ENCODE measurements at places on chromosomes 6 and 20.

DNA sequence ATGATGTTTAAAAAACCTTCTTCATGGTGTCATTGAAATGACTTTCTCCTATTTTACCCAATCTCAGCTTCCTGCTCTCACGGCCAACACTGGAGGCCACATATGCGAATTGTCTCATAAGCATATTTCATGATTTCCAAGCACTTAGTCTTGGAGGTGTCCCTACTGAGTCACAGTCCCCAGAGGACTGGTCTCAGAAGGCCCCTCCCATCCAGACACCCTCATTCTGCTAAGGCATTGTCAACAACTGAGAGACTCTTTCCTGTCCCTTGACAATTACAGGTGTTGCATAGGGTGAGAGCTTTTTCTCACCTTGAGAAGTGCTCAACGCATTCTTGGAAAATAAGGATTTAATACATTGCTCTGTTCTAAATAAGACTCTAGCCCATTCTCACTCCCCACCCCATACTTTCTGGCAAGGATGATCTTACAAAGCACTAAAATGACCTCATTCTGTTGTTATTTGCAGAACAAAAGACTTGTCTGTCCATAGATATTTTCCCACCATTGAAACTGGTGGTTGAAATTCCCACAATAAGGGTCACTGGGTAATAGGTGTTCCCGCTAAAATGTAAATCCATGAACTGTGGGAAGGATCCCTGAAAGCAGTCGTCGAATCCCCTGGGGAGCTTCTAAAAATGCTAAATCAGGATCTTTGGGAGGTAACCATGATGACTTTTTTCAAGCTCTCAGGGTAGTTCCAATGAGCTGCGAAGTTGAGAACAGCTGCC lies 32.3 kb upstream of the SLC22A23 start:
- H3K36me3 ChIP-seq = no peaks in the 10 kb centered on the region
- H3K4me1 ChIP-seq = no peaks in the 10 kb centered on the region
- no peak for DNase-seq
- peaks cover 16% of the 10 kb centered on the region for H3K27me3 ChIP-seq

DNA sequence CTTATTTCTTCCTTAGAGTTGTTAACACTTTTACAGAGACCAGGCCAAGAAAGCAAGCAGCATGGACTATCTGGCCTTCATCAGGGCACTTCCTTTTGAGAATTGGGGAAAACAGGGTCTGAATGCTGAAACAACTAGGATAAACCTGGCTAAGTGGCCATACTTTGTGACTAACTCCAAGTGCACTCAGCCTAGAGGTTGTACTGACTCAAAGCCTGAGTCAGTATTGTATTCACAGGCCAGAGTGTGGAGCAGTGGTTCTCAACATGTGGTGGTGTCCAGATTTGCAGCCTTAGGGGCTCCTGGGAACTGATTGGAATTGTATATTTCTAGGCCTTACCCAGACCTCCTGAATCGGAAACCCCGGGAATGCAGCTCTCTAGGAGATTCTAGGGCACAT lies 20.1 kb downstream of the SEC23B start:
- no peaks in the 10 kb centered on the region for H3K27me3 ChIP-seq
- H3K27ac ChIP-seq = no peak overlapping the region
- no peak overlapping the region for H3K4me3 ChIP-seq
- no peaks in the 10 kb centered on the region for H3K4me1 ChIP-seq
- DNase-seq = no peak
- peaks cover 32% of the 10 kb centered on the region for H3K36me3 ChIP-seq

GRCh38 chr20:45972500-45973183 lies 639 bp upstream of the ZNF335 start:
- DNase-seq = no peak
- H3K27me3 ChIP-seq = no peaks in the 10 kb centered on the region
- peak overlapping the region; percentile 79 for H3K4me3 ChIP-seq
- H3K27ac ChIP-seq = peak overlapping the region; percentile 98

DNA sequence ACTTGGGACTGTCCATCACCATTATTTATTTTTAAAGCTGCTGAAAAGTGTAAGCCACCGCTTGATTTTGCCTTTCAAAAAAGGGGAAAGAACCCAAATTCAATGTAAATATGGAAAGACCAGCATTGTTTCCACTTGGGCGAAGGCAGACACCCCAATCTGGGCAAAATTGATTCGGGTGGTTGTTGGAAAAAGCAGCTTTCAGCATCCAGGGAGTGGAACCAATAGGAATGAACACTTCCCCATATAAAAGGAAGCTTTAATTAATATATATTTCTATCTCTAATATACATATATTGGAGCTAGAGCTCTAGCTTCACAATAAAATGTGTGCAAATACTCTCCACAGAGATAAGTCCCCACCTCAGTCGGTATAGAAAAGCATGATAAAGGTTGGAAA lies at the start of gene TFAP2D:
Gene TFAP2D (plus strand): TSS at position 301 of the 400 bp plus-strand sequence. CDS start 530 bp downstream, outside the sequence.
- H3K27me3 ChIP-seq = peaks cover 36% of the 10 kb centered on the region
- DNase-seq = no peak
- no peaks in the 10 kb centered on the region for H3K4me1 ChIP-seq
- H3K4me3 ChIP-seq = no peak within 1 kb of the TSS
- no peaks in the 10 kb centered on the region for H3K36me3 ChIP-seq

GRCh38 chr6:53344969-53345368 lies 3.8 kb downstream of the ELOVL5 start:
- peaks cover 16% of the 10 kb centered on the region for H3K4me1 ChIP-seq
- no peaks in the 10 kb centered on the region for H3K27me3 ChIP-seq
- H3K27ac ChIP-seq = no peak overlapping the region
- H3K36me3 ChIP-seq = no peaks in the 10 kb centered on the region

GRCh38 chr6:107124934-107125348 lies 9.6 kb upstream of the BEND3 start:
- H3K4me3 ChIP-seq = no peak overlapping the region
- H3K4me1 ChIP-seq = no peaks in the 10 kb centered on the region
- DNase-seq = no peak
- no peaks in the 10 kb centered on the region for H3K27me3 ChIP-seq
- H3K36me3 ChIP-seq = no peaks in the 10 kb centered on the region

GRCh38 chr20:45293041-45294002 lies 13.3 kb upstream of the RBPJL start:
- peaks cover 18% of the 10 kb centered on the region for H3K27me3 ChIP-seq
- peak; percentile 79 for DNase-seq
- H3K4me1 ChIP-seq = peaks cover 19% of the 10 kb centered on the region

- no peak overlapping the region for H3K4me3 ChIP-seq
- no peak for DNase-seq
- H3K36me3 ChIP-seq = no peaks in the 10 kb centered on the region
- H3K27ac ChIP-seq = peak overlapping the region; percentile 61
- peaks cover 21% of the 10 kb centered on the region for H3K4me1 ChIP-seq
These were observed 10.5 kb downstream of the PLN start for GRCh38 chr6:118558464-118559217.

- H3K36me3 ChIP-seq = no peaks in the 10 kb centered on the region
- DNase-seq = no peak
- no peak overlapping the region for H3K4me3 ChIP-seq
- H3K4me1 ChIP-seq = no peaks in the 10 kb centered on the region
- no peak overlapping the region for H3K27ac ChIP-seq
These were observed 1108.1 kb downstream of the GRIK2 start for GRCh38 chr6:102501615-102502014.

GRCh38 chr6:107555449-107555848 lies 65.5 kb downstream of the SOBP start:
- H3K4me3 ChIP-seq = no peak overlapping the region
- H3K4me1 ChIP-seq = no peaks in the 10 kb centered on the region
- no peaks in the 10 kb centered on the region for H3K27me3 ChIP-seq
- no peak for DNase-seq

- no peak for DNase-seq
- H3K27ac ChIP-seq = no peak overlapping the region
- H3K4me3 ChIP-seq = no peak overlapping the region
These were observed 41.5 kb upstream of the KCNQ5 start for GRCh38 chr6:72580281-72580940.

GRCh38 chr20:39874049-39874893 lies 814.8 kb downstream of the MAFB start:
- no peak overlapping the region for H3K27ac ChIP-seq
- no peaks in the 10 kb centered on the region for H3K27me3 ChIP-seq
- H3K4me1 ChIP-seq = no peaks in the 10 kb centered on the region

GRCh38 chr6:110002676-110003075 lies 24.6 kb downstream of the GPR6 start:
- no peaks in the 10 kb centered on the region for H3K36me3 ChIP-seq
- no peak overlapping the region for H3K4me3 ChIP-seq
- no peaks in the 10 kb centered on the region for H3K27me3 ChIP-seq
- H3K27ac ChIP-seq = no peak overlapping the region
- no peaks in the 10 kb centered on the region for H3K4me1 ChIP-seq
- DNase-seq = no peak

GRCh38 chr6:6659600-6660327 lies 71.2 kb downstream of the LY86 start:
- H3K36me3 ChIP-seq = no peaks in the 10 kb centered on the region
- no peak for DNase-seq
- peak overlapping the region; percentile 78 for H3K27ac ChIP-seq
- no peaks in the 10 kb centered on the region for H3K27me3 ChIP-seq
- no peak overlapping the region for H3K4me3 ChIP-seq

DNA sequence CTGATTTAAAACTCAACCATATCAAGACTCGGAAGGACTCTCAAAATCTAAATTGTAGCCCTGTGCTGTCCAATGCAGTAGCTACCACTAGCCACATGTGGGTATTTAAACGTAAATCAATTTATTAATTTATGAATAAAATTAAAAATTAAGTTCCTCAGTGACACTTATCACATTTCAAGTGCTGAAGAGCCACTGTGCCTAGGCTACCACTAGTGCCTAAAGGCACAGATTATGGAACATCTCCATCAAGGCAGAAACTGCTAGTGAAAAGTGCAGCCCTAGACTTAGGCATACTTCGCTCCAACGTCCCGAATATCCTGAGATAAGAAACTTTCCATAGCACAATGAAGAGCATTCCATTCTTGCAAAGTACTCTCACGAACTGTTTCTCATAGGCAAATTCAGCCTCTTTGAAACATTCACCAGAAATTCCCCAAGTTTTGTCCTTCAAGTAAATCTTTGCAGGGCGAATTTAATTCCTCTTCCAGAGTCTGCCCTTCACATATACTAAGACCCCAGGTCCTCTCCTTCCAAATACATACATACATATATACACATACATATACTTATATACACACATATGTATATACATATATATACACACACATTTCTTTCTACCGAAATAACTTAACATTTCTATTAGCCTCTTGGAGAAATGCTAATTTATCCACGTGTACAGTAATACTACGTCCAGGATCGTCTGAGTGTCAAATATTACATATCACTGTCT lies 1.3 kb downstream of the SUPT3H start:
- H3K4me1 ChIP-seq = peaks cover 17% of the 10 kb centered on the region
- H3K27ac ChIP-seq = peak overlapping the region; percentile 96
- H3K27me3 ChIP-seq = no peaks in the 10 kb centered on the region
- no peaks in the 10 kb centered on the region for H3K36me3 ChIP-seq
- peak overlapping the region; percentile 94 for H3K4me3 ChIP-seq
- no peak for DNase-seq

GRCh38 chr6:109323241-109323640 lies 59.0 kb downstream of the CD164 start:
- H3K36me3 ChIP-seq = no peaks in the 10 kb centered on the region
- no peak overlapping the region for H3K4me3 ChIP-seq
- no peaks in the 10 kb centered on the region for H3K27me3 ChIP-seq
- no peaks in the 10 kb centered on the region for H3K4me1 ChIP-seq

- H3K4me3 ChIP-seq = no peak overlapping the region
- H3K4me1 ChIP-seq = peaks cover 16% of the 10 kb centered on the region
- no peaks in the 10 kb centered on the region for H3K27me3 ChIP-seq
- H3K27ac ChIP-seq = no peak overlapping the region
- no peak for DNase-seq
- no peaks in the 10 kb centered on the region for H3K36me3 ChIP-seq
These were observed 1.9 kb upstream of the BMP2 start for GRCh38 chr20:6765469-6766058.

- H3K27me3 ChIP-seq = no peaks in the 10 kb centered on the region
- no peaks in the 10 kb centered on the region for H3K36me3 ChIP-seq
- H3K4me1 ChIP-seq = peaks cover 29% of the 10 kb centered on the region
- no peak overlapping the region for H3K27ac ChIP-seq
- H3K4me3 ChIP-seq = no peak overlapping the region
These were observed 200.9 kb downstream of the BACH2 start for GRCh38 chr6:90095788-90096187.

DNA sequence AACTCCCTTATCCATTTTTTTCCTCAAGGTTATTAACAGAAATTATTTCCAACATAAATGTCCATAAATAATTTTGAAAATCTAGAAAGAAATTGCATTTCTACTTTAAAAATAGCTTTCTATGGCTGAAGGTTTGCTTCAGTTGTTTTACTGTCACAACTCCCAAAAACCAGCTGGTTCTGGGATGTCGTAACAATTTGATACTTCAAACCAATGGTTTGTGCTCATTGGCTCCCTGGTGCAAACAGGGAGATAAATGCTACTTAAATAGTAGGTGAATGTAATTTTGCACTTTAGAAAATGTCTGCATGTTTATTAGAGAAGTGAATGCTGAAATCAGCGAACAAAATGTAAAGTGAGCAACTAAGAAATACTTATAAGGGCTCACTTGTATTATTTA lies 31.1 kb downstream of the LAMA2 start:
- no peaks in the 10 kb centered on the region for H3K36me3 ChIP-seq
- H3K27me3 ChIP-seq = no peaks in the 10 kb centered on the region
- DNase-seq = no peak
- no peak overlapping the region for H3K27ac ChIP-seq

GRCh38 chr6:158311193-158311592 lies 1.1 kb upstream of the TULP4 start:
- peaks cover 39% of the 10 kb centered on the region for H3K36me3 ChIP-seq
- no peak for DNase-seq
- H3K27me3 ChIP-seq = no peaks in the 10 kb centered on the region
- no peak overlapping the region for H3K4me3 ChIP-seq
- peaks cover 4% of the 10 kb centered on the region for H3K4me1 ChIP-seq
- no peak overlapping the region for H3K27ac ChIP-seq

DNA sequence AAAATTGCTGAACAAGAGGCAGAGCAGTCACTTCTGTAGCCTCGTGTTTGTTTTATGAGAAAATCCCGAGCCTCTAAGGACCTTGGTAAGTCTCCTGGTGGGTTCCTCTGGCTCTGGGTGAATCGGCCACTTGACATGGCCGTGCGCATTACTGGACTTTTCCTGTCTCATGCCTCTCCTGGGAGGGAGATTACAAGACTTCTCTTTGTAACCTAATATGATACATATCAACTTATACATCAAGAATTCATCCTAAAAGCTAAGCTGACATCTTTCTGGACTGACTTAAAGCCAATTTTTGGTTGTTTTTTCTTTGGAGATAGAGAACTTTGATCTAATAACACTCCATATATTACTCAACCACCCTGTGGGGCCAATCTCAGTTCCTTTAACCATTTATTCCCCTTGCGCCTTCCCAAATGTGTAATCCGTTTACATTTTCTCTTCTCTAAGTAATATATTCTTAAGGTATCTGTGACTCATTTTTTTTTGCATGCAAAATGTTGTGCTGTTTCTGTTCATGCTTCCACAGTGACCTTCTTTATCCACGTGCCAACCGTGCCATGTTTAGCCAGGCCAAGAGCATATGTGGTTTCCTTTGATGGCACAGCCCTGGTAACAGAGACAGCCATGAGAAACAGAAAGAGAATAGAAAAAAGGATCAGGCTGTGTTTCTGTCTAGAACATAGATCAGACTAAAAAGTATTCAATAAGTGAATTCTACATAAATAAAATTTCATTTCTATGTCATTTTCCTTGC lies 47.5 kb upstream of the JAG1 start:
- H3K27me3 ChIP-seq = no peaks in the 10 kb centered on the region
- no peaks in the 10 kb centered on the region for H3K36me3 ChIP-seq
- no peak overlapping the region for H3K4me3 ChIP-seq
- H3K4me1 ChIP-seq = peaks cover 24% of the 10 kb centered on the region
- peak overlapping the region; percentile 43 for H3K27ac ChIP-seq

- H3K4me1 ChIP-seq = no peaks in the 10 kb centered on the region
- H3K27me3 ChIP-seq = no peaks in the 10 kb centered on the region
- no peaks in the 10 kb centered on the region for H3K36me3 ChIP-seq
These were observed 270.1 kb downstream of the TFAP2A start for GRCh38 chr6:10144772-10145171.

Measured in heart left ventricle (tissue), 16 donors.